ENCODE measurements at places on chromosomes 4 and X. TPM values are rescaled to one million over a fixed set of nuclear protein-coding genes. Genes with fewer than 3 reads are reported as not detected.

DNA sequence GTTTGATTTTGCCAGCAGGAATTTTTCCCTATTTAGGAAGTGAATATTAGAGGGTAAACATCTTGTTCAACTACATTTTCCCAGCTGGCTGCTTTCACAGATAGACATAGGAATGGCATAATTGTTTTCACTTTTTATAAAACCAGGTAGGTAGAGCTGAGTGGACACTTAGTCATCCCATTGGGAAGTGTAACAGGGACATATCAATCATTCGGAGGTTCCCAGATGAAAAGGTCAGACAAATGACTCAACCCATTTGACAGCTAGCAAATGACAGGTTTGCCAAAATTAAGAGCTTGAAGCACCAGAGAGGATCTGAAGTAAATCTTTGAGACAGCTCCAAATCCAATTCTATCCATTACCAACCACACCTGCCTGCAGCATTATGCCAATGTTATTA lies 205.3 kb downstream of the SLC39A8 start:
- DNase-seq = no peak

DNA sequence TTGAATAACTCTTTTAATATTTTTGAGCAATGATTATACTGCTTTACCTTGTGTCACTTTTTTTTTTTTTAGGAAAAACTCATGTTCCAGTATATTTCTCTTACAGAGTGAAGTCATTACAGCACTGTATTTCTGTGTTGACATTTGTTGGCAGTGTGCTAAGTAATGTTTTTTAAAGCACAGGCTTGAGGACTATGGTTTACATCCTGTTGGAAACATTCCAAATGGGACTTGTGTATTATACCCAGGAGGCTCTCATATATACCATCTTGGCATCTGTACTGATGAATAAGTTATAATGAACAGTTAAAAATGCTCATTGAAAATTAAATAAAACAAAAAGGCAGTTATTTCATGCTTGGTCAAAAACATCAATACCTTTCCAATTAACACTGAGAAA lies 33.8 kb downstream of the CEP44 start:
- DNase-seq = no peak

GRCh38 chr4:137393044-137393443 lies 139.2 kb downstream of the PCDH18 start:
- no peak for DNase-seq

GRCh38 chr4:126466848-126467247 lies 1152.1 kb downstream of the FAT4 start:
- DNase-seq = no peak

- no peak for DNase-seq
Observed at GRCh38 chr4:143282211-143282707, 54.4 kb upstream of the GAB1 start.

GRCh38 chr4:41832961-41833360 lies 84.4 kb upstream of the PHOX2B start:
- no peak for DNase-seq

- no peak for DNase-seq
Observed at GRCh38 chr4:121454251-121454979, 73.6 kb upstream of the QRFPR start.

DNA sequence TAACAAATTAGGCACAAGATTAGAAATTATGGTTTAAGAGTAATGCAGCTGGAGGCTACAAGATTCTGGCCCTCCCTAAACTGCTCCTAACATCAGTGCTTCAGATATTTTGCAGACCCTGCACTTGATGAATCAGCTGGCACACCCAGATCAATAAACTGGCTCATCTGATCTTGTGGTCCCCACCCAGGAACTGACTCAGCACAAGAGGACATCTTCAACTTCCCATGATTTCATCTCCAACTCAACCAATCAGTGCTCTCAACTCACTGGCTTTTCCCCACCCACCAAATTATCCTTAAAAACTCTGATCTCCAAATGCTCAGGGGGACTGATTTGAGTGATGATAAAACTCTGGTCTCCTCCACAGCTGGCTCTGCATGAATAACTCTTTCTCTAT lies 21.7 kb upstream of the TMEM33 start:
- DNase-seq = no peak

The SPINK2 gene
- not detected for polyA plus RNA-seq

The ATOH1 gene
- not detected for polyA plus RNA-seq

The ARHGEF6 gene
- 12.4 TPM for polyA plus RNA-seq
